ENCODE measurements at places on chromosomes 1 and 21. TPM values are rescaled to one million over a fixed set of nuclear protein-coding genes. Genes with fewer than 3 reads are reported as not detected.

GRCh38 chr1:200224315-200224714, 185.5 kb downstream of the ZNF281 start:
- H3K4me3 ChIP-seq: no peak overlapping the region
- no peak for DNase-seq
- no peaks in the 10 kb centered on the region for H3K4me1 ChIP-seq

DNA sequence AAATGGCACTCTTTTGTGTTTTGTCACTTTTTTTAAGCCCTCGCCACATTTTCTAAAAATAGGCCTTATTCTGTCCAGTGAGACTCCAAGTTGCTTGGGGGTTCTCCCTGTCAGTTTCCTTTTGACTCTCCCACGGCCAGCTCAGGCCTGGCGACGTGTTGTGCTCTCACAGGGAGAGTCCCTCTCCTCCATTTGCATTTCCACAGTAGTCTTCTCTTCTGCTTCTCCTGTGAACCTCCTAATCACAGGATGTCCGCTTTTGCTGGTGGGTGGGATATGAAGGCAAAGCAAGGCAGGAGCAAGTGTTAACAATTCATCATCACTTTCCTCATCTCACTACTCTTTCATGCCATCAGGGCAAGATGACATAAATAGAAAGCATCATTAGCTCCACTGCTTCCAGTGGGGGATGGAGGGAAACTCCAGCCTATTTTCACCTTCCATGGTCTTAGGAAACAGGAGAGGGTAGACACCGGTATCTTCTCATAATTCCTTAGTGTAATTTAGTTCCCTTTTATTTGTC, 99.8 kb downstream of the INTS7 start:
- H3K27me3 ChIP-seq: no peaks in the 10 kb centered on the region
- H3K4me1 ChIP-seq: no peaks in the 10 kb centered on the region
- no peak overlapping the region for H3K4me3 ChIP-seq
- no peak for DNase-seq
- H3K27ac ChIP-seq: no peak overlapping the region

- no peak overlapping the region for H3K4me3 ChIP-seq
- H3K27me3 ChIP-seq: no peaks in the 10 kb centered on the region
- H3K36me3 ChIP-seq: no peaks in the 10 kb centered on the region
- no peaks in the 10 kb centered on the region for H3K4me1 ChIP-seq
- no peak overlapping the region for H3K27ac ChIP-seq
These were observed 24.8 kb upstream of the NMNAT2 start for GRCh38 chr1:183443011-183443410.

GRCh38 chr1:232978091-232978634, 27.8 kb downstream of the NTPCR start:
- H3K36me3 ChIP-seq: peaks cover under 1% of the 10 kb centered on the region
- H3K27ac ChIP-seq: no peak overlapping the region
- H3K27me3 ChIP-seq: no peaks in the 10 kb centered on the region
- no peak overlapping the region for H3K4me3 ChIP-seq
- peaks cover 12% of the 10 kb centered on the region for H3K4me1 ChIP-seq

DNA sequence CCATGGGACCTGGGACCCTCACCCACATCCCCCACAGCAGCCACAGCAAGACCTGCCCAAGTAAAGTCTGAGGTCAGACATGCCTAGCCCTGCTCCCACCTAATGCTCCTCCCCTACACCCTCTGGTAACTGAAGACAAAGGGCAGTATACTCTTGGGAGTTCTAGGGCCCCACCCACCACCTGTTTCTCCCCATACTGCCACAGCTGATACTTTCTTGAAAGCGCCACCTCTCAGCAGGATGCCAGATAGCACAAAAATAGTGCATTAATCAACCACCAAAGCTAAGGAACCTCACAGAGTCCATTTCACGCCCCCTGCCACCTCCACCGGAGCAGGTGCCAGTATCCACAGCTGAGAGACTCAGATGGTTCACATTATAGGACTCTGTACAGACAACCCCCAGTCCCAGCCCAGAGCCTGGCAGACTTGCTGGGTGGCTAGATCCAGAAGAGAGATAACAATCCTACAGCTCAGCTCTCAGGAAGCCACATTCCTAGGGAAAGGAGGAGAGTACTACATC, 238.1 kb downstream of the LRRC40 start:
- no peaks in the 10 kb centered on the region for H3K36me3 ChIP-seq
- H3K27me3 ChIP-seq: no peaks in the 10 kb centered on the region
- H3K4me1 ChIP-seq: no peaks in the 10 kb centered on the region
- no peak for DNase-seq

DNA sequence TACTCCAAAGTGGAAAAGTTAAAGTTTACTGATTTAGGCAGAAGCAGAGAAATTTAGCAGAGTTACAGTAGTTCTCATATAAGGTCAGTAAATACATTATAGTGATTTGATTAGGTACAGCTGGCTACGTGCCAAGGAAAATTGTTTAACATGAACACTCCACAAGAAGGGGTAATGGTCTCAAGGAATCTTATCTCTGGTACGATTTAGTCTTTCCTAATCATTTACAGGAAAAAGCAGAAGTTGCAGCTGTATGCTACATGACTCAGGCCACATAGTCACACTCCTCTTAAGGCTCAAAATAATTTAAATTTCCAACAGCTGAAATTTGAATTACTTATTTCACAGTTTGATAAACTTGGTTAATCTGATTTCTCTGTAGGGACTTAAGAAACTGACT, 36.9 kb upstream of the OR2B11 start:
- H3K27me3 ChIP-seq: no peaks in the 10 kb centered on the region
- no peak overlapping the region for H3K4me3 ChIP-seq
- no peaks in the 10 kb centered on the region for H3K36me3 ChIP-seq
- no peak overlapping the region for H3K27ac ChIP-seq
- no peaks in the 10 kb centered on the region for H3K4me1 ChIP-seq

DNA sequence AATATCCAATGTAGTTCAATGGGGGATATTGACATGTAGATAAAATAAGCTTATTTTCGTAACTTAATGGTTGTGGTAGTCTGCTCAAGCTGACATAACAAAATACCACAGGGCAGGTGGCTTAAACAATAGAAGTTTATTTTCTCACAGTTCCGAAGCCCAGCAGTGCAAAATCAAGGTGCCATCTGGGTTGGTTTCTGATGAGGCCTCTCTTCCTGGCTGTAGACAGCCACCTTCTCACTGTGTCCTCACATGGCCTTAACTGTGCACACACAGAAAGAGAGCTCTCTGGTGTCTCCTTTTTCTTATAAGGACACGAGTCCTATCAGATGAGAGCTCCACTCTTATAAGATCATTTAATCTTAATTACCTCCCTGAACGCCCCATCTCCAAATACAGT, 64.8 kb upstream of the IPO9 start:
- H3K27ac ChIP-seq: peak overlapping the region; percentile 33
- no peak overlapping the region for H3K4me3 ChIP-seq
- H3K4me1 ChIP-seq: peaks cover 65% of the 10 kb centered on the region
- no peaks in the 10 kb centered on the region for H3K27me3 ChIP-seq

DNA sequence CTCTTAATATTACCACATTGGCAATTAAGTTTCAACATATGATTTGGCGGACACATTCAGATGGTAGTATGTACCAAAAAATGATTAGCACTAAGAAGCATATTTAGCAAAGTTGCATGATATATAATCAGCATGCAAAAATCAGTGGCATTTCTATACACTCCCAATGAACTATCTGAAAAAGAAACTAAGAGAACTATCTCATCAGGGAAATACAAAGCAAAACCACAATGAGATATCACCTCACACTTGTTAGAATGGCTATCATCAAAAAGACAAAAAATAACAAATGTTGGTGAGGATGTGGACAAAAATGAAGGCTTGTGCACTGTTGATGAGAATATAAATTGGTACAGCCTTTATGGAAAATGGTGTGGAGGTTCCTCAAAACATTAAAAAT, 31.4 kb upstream of the DENND1B start:
- no peaks in the 10 kb centered on the region for H3K27me3 ChIP-seq
- no peak overlapping the region for H3K27ac ChIP-seq
- H3K36me3 ChIP-seq: no peaks in the 10 kb centered on the region
- no peak overlapping the region for H3K4me3 ChIP-seq
- DNase-seq: no peak

DNA sequence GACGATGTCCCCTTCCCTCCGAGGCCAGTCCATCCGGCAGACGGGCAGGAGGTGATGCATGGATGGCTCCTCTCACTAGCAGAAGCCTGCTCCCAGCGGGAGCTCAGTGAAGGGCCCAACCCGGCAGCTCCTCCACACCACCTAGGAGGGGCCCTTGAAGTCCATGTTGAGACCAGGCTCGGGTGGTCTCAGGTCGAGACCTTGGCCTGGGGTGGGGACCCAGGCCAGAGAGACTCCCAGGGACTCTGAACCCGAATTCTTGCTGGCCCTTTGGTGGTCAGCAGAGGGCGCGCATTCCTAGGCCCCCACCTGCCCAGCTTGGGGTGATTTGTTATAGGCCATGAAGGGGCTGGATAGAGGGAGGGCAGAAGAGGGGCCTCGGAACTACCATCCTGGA, 642 bp upstream of the NT5C1A start:
- H3K27me3 ChIP-seq: no peaks in the 10 kb centered on the region
- H3K36me3 ChIP-seq: no peaks in the 10 kb centered on the region
- H3K27ac ChIP-seq: no peak overlapping the region

- no peaks in the 10 kb centered on the region for H3K36me3 ChIP-seq
- H3K27ac ChIP-seq: no peak overlapping the region
- H3K4me1 ChIP-seq: no peaks in the 10 kb centered on the region
- no peak overlapping the region for H3K4me3 ChIP-seq
- no peak for DNase-seq
- H3K27me3 ChIP-seq: no peaks in the 10 kb centered on the region
These were observed 1902.3 kb downstream of the NCAM2 start for GRCh38 chr21:22900490-22900889.

GRCh38 chr1:114224196-114224907, 70.7 kb upstream of the SYT6 start:
- peaks cover 10% of the 10 kb centered on the region for H3K4me1 ChIP-seq
- H3K36me3 ChIP-seq: no peaks in the 10 kb centered on the region
- peak; percentile 74 for DNase-seq
- H3K27me3 ChIP-seq: no peaks in the 10 kb centered on the region
- no peak overlapping the region for H3K4me3 ChIP-seq
- H3K27ac ChIP-seq: no peak overlapping the region

DNA sequence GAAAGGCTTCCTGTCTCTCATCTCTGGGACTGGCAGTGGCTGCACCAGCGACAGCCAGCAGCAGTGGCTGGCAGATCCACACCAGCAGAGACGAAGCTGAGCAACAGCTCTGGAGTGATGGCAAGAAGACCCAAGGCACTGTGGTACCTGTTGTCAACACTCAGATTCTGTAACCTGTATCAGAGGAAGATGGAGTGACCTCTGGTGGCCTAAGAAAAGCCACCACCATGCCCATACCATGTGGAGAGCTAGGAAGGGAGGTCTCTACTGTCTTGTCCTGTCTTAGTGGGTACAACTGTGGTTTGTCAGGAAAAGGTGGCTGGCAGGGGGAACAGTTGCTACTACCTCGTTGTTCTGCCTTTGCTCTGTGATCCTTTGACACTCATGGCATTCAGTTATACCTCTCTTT, 22.5 kb upstream of the RHBDL2 start:
- no peaks in the 10 kb centered on the region for H3K27me3 ChIP-seq
- H3K36me3 ChIP-seq: no peaks in the 10 kb centered on the region
- no peak for DNase-seq
- no peak overlapping the region for H3K4me3 ChIP-seq
- H3K4me1 ChIP-seq: no peaks in the 10 kb centered on the region

GRCh38 chr1:22453181-22453580, 1.5 kb downstream of the ZBTB40 start:
- H3K4me1 ChIP-seq: peaks cover 29% of the 10 kb centered on the region
- H3K27me3 ChIP-seq: no peaks in the 10 kb centered on the region
- H3K36me3 ChIP-seq: no peaks in the 10 kb centered on the region
- DNase-seq: no peak
- peak overlapping the region; percentile 93 for H3K4me3 ChIP-seq

GRCh38 chr21:42251654-42252324, 32.8 kb downstream of the ABCG1 start:
- DNase-seq: no peak
- H3K4me3 ChIP-seq: no peak overlapping the region
- H3K27me3 ChIP-seq: no peaks in the 10 kb centered on the region

DNA sequence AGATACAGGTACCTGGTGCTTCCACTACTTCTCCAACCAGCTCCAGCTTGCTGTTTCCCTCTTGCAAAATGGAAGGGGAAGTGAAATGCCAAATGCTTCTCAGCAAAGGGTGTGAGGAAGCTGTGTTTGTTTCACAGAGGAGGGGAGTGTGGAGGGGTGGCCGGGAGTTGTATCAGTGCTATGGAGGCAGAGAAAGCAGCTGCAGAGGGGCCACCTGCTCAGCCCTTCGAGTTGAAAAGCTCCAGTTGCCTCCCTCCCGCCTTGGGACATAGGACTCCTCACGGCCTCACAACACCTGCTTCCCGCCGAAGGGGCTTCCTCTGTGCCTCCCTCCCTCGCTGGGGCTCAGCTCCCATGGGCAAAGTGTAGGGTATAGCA, 12.1 kb upstream of the LINGO4 start:
- DNase-seq: no peak
- no peaks in the 10 kb centered on the region for H3K4me1 ChIP-seq
- H3K27ac ChIP-seq: no peak overlapping the region
- H3K4me3 ChIP-seq: no peak overlapping the region
- no peaks in the 10 kb centered on the region for H3K36me3 ChIP-seq
- no peaks in the 10 kb centered on the region for H3K27me3 ChIP-seq

Gene C1orf141
- total RNA-seq: not detected

Gene HJV
- total RNA-seq: not detected

Gene GJA9
- total RNA-seq: not detected

Gene TDRD5
- total RNA-seq: not detected

Gene HAO2
- total RNA-seq: not detected

Gene BACE2
- total RNA-seq: 43.7 TPM

Gene LIPI
- total RNA-seq: not detected

Gene CATSPERE
- total RNA-seq: 0.98 TPM

Gene TMIGD3
- 2.9 TPM for total RNA-seq

Gene ROR1
- 11.0 TPM for total RNA-seq

Gene CYP4A22
- not detected for total RNA-seq

Data from vagina (tissue), 2 donors.